ENCODE measurements at places on chromosomes 3 and 15.
A peak's percentile ranks its signal among the peaks of the same experiment; 100 is the strongest.

DNA sequence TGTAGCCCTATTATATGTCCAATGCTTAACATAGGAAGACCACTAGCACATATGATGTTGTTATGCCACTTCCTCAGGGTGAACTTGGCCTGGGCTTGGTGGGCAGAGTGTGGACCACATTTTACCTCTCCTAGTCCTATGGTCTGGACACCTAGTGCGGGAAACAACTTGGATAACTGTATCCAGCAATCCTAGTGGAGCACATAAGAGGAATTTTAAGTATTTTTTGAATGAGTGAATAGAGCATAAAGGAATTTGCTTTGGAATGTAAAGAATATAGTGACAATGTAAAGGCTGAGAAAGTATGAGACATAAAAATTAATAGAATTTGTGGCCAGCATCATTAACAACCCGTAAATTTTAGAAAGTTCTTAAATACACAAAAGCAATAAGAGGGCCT is 528.9 kb downstream of the IGSF11 start:
- no peak for DNase-seq

- no peak for DNase-seq
These were observed 292.3 kb downstream of the TIGIT start for GRCh38 chr3:114586119-114586518.

GRCh38 chr3:185656321-185656840 is 70.3 kb downstream of the SENP2 start:
- DNase-seq: no peak

- no peak for DNase-seq
These were observed 272.6 kb downstream of the EPHA3 start for GRCh38 chr3:89380016-89380415.

- DNase-seq: no peak
These were observed 62.7 kb downstream of the TASOR start for GRCh38 chr3:56620371-56620770.

- DNase-seq: no peak
These were observed 156.8 kb downstream of the IMPG2 start for GRCh38 chr3:101163554-101163953.

GRCh38 chr3:136783708-136784191 is 31.6 kb upstream of the STAG1 start:
- DNase-seq: no peak

- DNase-seq: no peak
These were observed at the start of gene SPESP1 for GRCh38 chr15:68930268-68931022. SPESP1 (plus strand) TSS chr15:68930525; CDS start chr15:68930654, 129 bp downstream.

DNA sequence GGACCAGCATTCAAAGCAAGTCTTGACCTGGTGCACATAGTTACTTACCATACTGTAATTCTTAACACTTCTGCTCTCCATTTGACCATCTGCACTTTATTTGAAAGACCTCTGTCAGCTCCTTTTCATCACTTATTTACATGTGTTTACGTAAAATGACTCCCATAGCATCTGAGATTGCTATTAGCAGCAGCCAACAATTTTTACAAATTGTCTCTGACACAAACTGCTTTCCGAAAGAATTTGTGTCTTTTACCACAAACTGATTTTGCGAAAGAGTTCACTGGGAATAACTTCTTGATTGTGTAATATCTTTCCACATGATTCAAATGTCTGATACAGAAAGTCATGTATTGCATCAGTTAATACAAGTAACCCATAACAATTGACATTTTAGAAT is 144.1 kb upstream of the PEX5L start:
- no peak for DNase-seq

GRCh38 chr3:143443851-143444331 is 324.3 kb downstream of the CHST2 start:
- no peak for DNase-seq

GRCh38 chr3:197736010-197736490 is 654 bp downstream of the RUBCN start:
- peak; percentile 25 for DNase-seq

DNA sequence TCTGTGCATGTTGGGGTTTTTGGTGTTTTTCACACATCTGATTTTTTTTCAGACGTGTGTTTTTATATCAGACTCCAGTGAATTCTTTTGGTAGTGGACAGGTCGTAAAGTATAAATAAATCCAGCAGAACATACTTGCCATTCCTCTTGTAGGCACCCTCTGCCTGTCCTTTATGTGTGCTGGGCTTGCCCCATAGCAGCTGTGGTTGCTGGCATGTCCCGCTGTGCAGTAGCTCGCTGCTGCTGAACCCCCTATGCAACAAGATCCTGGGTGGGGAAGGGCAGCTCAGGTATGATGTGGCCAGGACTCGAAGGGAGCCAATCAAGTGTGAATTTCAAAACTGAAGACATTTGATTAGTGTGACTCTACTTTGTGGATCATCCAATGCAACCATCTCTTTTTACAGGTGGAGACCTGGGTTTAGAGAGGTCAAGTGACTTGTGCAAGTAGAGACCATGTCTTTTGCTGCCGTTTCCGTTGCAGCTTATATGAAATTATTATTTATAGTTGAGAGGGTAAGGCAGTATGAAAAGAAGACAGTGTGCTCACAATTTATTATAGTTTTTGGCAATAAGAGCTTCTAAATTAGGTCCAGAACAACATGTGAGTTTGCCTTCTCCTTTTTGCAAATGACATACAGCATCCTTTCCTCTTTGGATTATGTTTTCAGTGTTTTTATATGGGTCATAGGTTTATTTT is 350.8 kb upstream of the C2CD4B start:
- no peak for DNase-seq

- no peak for DNase-seq
These were observed 12.9 kb downstream of the BDH1 start for GRCh38 chr3:197542741-197543454.

- no peak for DNase-seq
These were observed 118.3 kb downstream of the MTHFS start for GRCh38 chr15:79778378-79778990.

DNA sequence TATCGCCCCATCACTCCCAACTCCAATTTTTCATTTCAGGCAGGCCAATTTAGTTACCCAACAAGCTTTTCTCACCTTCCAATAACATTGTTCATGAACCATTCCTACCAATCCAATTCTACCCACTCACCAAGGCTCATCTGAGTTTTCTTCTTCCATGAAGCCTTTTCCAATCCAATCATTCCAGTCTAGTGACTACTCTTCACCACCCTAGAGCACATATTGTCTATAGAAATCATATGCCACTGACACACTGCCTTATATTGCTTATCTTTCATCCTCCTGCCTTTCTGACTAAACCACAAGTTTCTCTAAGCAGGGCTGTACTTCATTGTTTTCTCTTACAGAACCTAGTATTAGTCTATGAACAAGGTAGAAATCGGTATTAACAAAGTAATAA is 11.4 kb downstream of the CCDC14 start:
- DNase-seq: no peak

- DNase-seq: peak; percentile 57
These were observed 10.5 kb downstream of the ISG20 start for GRCh38 chr15:88649286-88649733.

DNA sequence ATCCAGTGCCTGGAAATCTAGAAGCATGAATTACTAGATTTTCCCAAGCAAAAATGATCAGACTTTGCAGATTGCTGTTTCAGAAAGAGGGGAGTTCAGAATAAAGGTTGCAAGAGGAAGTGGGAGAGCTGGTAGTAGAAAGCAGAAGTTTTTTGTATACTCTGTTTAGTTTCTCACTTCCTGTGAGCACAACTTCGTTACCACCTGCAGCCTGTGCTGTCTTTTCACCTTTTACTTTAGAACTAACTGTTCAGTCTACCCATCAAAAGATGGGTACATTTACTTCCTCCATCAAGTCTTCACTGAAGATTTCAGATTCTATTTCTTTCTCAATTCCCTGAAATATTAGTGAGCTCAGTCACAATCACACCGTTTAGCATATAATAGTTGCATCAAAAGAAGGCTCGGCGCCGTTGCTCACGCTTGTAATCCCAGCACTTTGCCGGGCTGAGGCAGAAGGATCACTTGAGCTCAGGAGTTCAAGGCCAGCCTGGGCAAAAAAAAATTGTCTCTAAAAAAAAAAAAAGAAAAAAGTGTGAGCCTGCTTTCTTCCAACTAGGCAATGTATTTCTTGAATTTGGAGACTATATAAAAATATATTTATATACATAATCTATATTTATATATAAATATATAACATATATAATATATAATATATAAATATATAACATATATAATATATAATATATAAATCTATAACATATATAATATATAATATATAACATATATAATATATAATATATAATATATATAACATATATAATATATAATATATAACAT is 1.8 kb upstream of the CEP97 start:
- DNase-seq: no peak

- DNase-seq: no peak
These were observed 74.8 kb upstream of the NTRK3 start for GRCh38 chr15:88331291-88331690.

GRCh38 chr3:59559721-59560435 is 510.1 kb upstream of the CFAP20DC start:
- no peak for DNase-seq

DNA sequence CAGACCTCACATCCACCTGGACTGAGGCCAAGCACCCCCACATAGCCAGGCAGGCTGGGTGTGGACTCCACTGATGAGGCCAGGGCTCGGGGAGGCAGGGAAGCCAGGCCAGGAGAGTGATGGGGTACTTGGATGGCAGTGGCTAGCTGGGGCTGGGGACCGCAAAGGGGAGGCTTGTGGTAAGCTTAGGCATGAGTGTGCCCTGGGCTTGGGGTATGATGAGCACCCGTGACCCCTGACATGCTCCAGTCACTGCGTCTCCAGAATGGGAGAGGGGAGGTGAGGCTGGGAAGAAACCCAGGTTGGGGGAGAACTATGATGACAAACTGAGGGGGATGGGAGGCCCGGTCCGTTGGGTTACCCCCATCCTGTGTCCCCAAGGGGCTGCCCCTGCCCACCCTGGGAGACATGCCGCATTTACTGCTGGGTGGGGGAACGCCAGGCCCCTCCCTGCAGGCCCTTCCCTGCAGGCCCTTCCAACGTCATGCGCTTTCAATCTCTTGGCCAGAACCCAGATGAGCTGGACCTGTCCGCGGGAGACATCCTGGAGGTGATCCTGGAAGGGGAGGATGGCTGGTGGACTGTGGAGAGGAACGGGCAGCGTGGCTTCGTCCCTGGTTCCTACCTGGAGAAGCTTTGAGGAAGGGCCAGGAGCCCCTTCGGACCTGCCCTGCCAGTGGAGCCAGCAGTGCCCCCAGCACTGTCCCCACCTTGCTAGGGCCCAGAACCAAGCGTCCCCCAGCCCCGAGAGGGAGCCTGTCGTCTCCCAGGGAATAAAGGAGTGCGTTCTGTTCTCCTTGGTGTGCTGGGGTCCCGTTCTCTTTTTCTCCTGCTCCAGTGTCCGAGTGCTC is 34.1 kb downstream of the TSPAN3 start:
- DNase-seq: no peak

DNA sequence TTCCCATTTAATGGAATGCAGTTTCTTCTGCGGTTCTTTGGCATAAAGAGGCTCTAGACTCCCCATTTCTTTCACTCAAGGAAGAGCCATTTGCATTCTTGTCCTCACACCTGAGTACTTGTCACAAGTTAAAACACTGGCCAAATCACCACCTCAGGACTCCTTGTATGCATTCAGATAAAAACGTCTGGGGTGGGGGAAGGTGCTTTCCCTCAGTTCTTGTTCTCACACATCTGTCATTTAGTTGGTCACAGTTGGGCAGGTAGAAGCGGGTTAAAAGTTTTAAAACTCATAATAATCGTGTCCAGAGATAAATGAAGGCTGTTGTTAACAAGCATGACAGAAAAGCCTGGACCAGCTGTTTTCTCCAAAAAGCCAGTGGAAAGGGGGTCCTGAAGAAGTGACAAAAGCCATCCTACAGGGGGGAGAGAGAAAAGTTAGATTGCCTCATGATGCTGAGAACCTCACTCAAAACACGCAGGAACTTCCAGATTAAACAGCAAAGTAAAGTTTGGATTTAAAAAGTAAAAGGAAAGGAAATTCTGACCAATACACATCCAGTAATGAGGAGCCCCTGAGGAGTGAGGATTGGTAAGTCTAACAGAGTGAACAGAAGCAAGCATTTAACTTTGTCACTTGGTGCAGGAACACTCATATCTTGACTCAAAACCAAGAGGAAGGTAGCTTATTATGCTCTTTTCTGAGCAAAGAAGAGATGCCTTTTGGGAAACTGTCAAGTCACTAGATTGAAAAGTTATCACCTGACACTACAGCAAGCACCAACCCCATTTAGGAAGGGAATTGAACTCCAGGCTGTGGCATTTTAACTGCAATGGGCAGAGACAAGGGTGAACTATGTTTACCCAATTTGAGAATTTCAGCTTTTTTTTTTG is 2.8 kb downstream of the BCL2L10 start:
- DNase-seq: no peak

- DNase-seq: no peak
These were observed 85.6 kb downstream of the NEDD4 start for GRCh38 chr15:55907797-55908196.

DNA sequence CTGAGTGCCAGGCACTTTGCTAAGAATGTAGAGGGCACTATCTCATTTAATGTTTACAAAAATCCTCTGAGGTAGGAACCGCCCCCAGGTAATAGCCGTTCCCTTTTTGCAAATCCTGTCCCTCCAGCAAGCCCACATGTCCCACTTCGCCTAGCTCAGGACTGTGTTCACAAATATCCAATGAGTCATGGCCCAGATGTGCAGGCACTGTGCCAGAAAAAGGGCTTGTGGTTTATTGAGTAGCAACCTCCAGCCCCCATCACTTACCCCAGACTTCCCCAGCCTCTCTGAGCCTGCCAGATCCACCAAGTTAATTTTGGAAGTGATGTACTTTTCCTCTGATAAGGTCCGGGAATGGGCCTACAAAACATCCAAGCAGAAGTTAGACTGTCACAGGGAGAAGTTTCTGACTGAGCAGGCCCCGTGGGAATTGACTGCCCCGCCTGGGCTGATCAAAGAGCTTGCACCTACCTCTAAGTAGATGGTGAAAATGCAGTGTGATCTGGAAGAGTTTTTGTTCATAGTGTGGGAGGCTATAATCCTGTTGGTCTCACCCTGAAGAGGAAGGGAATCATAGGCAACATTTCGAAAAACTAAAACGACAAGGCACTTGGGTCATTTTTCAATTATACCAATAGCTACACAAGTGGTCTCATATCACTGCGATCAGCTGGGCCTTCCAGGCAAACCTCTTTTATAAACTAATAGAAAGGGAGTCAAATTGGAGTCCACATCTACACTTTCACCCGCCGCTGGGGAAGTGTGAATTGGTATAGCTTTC is 15.7 kb downstream of the KIF9 start:
- peak; percentile 11 for DNase-seq

GRCh38 chr3:170132335-170132734 is 49.2 kb downstream of the PHC3 start:
- no peak for DNase-seq

GRCh38 chr3:71152892-71153265 is 430.6 kb downstream of the FOXP1 start:
- no peak for DNase-seq

GRCh38 chr3:181770296-181770695 is 58.6 kb downstream of the SOX2 start:
- no peak for DNase-seq

Data from stimulated activated CD4-positive, alpha-beta T cell treated with anti-CD3 and anti-CD28 coated beads, TNF-alpha, amount 100 ng/mL, for 1 hour (primary cell).